ENCODE measurements at places on chromosomes 6 and 20.

GRCh38 chr6:14026831-14027539, 90.6 kb upstream of the CD83 start:
- DNase-seq, result no peak

- DNase-seq, result no peak
Measured at GRCh38 chr6:161838306-161839035, 564.6 kb upstream of the AGPAT4 start.

DNA sequence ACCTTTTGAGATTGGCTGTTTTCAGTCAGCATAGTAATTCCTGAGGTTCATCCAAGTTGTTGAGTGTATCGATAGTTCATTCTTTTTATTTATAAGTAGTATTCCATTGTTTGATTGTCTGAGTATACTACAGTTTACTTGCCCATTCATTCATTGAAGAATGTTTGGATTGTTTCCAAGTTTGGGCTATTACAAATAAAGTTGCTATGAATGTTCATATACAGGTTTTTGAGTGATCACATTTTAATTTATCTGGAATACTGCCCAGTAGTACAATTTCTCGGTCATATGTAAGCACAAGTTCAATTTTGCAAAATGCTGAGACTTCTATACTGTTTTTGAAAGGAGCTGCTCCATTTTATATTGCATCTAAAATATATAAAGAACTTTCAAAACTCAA, 14.2 kb upstream of the EPHA7 start:
- no peak for DNase-seq

- DNase-seq, result peak; percentile 22
Measured at GRCh38 chr6:125507987-125508655, 206.4 kb upstream of the HDDC2 start.

DNA sequence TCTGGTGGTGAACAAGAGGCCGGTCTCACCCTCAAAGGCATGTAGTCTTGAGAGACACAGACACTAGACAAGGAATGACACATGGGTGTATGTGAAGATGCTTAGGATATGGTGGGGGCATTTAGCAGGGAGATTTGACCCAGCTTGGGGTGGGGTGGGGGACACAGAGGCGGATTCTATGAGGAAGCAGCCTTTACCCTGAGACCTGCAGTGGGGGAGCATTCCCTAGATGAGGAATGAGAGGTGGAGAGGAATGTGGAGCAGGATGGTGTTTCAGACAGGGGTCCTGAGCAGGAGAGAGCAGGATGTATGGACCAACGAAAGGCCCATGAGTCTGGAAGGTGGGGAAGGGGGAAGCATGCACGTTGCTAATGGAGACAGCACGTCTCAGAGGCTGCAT, 57.8 kb downstream of the PHACTR3 start:
- no peak for DNase-seq

- no peak for DNase-seq
Measured at GRCh38 chr20:32473231-32474008, 111.7 kb downstream of the NOL4L start.

DNA sequence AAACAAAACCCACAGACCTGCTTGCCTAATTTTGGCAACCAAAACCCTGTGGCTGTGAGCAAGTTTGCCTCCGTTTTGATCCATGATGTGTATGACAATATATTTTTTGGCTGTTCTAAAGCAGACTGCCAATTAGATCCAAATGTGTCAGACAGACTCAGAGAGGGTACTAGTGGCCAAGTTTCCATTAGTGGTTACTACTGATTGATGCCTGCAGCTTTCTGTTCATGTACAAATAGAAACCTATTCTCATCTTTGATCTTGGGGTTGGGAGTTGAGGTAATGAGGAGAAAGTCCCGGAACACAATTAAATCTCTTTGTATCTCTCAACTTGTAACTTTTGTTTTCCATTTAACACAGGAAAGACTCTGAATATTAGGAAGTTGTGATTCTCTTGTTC, 100.9 kb downstream of the RNF144B start:
- DNase-seq, result no peak

- DNase-seq, result no peak
Measured at GRCh38 chr6:54196905-54197304, 85.7 kb downstream of the MLIP start.

GRCh38 chr6:22653980-22654610, 84.7 kb downstream of the HDGFL1 start:
- peak; percentile 94 for DNase-seq

DNA sequence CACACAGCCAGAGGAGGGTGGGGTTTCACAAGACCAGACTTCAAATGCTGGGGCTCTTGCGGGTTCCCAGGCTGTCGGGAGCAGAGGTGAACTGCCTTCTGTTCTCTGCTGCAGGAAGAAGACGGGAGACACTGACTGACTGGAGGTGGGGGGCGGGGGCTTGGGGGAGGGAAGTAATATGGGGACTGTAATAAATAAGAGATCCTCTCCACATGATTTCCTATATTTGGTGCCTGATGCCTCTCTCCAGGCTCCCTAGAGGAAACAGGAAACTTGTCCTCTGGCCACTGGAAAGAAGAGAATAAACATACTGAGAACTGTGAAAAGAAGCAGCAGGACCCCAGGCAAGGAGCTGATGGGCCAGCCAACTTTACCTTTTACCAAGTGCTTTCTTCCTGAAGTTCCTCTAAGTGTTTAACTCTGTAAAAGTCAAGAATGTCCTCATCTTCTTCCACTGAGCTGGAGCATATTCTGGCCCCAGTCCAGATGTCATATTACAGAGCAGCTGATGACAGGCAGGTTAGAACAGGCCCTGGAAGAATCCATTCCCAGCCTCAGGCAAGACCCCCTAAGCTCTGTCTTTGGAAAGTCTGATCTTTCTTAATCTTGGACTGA, 33.2 kb upstream of the ADGRF5 start:
- DNase-seq, result no peak

GRCh38 chr6:143542888-143543287, 31.4 kb upstream of the FUCA2 start:
- no peak for DNase-seq

DNA sequence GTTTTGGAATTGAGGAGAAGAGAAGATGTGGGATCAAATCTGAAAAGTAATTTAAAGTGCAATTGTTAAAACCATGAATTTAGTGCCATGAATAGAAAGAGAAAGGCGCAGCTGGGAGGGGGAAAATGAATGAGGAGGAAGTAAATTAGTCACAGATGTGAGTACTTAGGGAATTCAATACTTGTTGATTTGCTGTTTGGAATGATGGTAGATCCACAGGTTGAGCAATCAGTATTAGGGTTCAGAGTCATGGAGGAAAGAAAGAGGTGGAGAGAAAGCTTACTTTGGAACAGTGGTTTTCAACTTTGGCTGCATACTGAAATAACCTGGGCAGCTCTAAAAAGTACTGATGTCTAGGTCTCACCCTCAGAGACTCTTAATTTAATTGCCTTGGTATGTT, 229.7 kb upstream of the ASCC3 start:
- DNase-seq, result no peak

GRCh38 chr6:159116343-159116742, 52.9 kb upstream of the FNDC1 start:
- peak; percentile 62 for DNase-seq

GRCh38 chr20:15699431-15700146, 873.7 kb downstream of the KIF16B start:
- no peak for DNase-seq

- DNase-seq, result no peak
Measured at GRCh38 chr20:19727251-19727847, 30.7 kb upstream of the RIN2 start.

- DNase-seq, result no peak
Measured at GRCh38 chr6:99384507-99384906, 9.5 kb downstream of the COQ3 start.

- DNase-seq, result peak; percentile 72
Measured at GRCh38 chr6:111555036-111555435, 50.6 kb downstream of the TRAF3IP2 start.

- no peak for DNase-seq
Measured at GRCh38 chr20:44187054-44187771, at the start of gene JPH2. JPH2 (minus strand) TSS chr20:44187188; CDS start chr20:44186705, 483 bp downstream.

DNA sequence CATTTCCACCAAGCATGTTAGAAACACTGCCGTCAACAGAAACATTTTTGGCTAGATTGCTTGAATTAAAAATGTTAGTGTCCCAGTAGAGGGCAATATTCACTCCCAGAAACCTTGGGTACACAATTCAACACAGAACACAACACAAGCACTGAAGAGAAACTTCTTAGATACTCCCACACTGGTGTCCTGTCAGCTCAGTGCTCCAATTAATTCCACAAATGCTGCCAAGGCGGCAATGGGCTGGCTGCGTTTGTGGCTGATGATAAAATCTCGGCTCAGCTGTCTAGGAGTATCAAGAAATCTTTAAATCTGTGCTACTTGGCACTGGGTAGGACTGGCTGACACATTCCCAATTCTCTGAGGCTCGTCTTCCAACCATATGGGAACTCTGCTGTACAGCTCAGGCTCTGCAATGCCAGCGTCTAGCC, 39.3 kb downstream of the BEND3 start:
- DNase-seq, result peak; percentile 57

GRCh38 chr6:14734416-14735340, 511.2 kb upstream of the JARID2 start:
- DNase-seq, result peak; percentile 60

DNA sequence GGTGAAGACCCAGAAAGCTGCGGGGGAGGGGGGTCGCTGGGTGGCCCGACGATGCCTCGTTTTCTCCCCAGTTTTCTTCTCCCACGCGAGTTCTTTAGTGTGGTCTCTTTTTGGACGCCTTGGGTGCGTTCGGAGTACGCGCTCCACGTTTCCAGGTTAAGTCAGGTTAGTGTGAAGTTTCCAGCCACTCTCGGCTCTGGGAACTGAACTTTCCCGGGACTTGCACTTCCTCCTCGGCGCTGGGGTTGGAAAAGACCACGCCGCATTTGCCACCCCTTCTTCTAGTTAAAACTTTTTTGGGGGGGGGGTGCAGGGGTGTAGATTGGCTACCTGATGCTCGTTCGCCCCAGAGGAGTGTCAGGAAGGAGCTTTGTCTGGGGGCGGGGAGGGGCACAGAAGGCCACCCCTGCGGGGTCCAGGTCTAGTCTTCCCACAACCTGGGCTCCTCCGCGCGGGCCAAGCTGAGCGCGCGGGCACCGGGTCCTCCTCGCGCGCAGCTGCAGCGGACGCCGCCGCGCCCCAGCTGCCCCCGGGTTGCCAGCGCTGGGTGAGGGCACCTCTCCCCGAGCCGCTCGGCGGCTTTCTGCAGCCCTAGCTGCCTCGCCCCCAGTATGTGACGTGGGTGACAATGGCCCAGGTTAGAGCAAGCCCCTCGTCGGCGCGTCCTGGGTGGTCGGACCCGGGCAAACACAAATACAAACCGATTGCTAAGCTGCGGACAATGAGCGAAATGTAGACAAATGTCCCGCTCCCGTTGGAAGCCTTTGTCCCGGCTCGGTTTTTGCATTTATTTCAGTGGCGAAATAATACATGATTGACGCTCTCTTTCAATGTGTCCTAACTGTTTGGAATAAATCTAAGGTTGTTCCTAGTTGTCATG, 1.7 kb upstream of the NKX2-2 start:
- DNase-seq, result peak; percentile 26

- no peak for DNase-seq
Measured at GRCh38 chr20:49877386-49877921, 37.9 kb downstream of the SPATA2 start.

GRCh38 chr6:33815854-33816253, 12.1 kb upstream of the MLN start:
- no peak for DNase-seq

DNA sequence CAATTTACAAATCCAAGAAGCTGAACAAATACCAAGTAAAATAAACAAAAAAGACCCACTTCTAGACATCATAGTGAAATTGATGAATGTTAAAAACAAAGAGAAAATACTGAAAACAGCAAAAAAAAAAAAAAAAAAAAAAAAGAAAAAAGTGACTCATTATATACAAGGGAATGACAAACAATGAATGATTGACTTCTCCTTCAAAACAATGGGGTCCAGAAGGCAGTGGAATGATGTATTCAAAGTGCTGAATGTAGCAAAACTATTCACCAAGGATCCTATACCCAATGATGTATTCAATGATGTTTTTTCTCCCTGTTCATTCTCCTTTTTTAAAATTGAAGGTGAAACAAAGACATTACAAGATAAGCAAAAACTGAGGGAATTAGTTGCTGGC, 650.0 kb downstream of the UTRN start:
- DNase-seq, result no peak

GRCh38 chr6:54426995-54427394, 118.8 kb downstream of the TINAG start:
- DNase-seq, result no peak

DNA sequence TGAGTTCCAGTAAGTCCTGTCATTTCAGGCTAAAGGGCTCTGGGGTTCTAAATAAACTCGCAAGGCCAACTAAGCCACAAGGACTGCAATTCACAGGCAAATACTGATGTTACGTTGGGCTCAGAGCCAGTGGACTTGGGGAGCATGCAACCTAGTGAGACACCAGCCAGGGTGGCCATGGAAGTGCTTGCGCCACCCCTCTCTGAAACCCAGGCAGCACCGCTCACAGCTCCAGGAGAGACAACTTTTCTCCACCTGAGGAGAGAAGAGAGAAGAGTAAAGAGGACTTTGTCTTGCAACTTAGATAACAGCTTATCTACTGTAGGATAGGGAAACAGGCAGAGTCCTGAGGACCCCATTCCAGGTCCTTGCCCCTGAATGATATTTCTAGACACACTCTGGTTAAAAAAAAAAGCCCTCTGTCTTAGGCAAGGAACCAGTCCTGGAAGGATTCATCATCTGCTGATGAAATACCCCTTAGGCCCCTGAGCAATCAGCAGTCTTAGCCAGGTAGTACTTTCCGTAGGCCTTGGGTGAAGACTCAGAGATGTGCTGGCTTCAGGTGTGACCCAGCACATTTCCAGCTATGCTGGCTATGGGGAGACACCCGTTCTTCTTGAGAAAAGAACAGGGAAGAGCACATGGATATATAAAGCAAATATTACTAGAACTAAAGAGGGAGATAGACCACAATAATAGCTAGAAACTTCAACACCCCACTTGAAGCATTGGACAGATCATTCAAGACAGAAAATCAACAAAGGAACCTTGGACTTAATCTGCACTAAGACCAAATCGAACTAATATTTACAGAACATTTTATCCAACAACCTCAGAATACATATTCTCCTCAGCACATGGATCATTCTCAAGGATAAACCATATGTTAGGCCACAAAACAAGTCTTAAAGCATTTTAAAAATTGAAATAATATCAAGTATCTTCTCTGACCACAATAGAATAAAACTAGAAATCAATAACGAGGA, 31.5 kb upstream of the TBC1D32 start:
- DNase-seq, result no peak

DNA sequence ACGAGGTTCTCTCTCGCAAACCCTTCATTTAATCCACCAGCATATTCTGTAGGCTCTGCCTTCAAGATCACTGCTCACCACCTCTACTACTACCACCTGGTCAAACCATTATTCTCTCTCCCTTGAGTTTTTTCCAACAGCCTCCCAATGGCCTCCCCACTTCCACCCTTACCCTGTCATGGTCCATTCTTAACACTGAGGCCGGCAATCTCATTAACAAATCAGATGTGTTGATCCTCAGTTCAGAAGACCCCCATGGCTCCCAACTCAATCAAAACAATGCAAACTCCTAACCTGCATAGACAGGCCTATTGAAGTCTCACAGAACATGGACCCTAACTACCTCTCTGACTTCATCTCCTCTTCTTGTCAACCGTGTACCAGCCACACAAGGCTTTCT, 2.2 kb downstream of the AURKA start:
- no peak for DNase-seq

Data from pons (tissue), 1 donor.